ENCODE measurements at places on chromosomes 3 and 15.

DNA sequence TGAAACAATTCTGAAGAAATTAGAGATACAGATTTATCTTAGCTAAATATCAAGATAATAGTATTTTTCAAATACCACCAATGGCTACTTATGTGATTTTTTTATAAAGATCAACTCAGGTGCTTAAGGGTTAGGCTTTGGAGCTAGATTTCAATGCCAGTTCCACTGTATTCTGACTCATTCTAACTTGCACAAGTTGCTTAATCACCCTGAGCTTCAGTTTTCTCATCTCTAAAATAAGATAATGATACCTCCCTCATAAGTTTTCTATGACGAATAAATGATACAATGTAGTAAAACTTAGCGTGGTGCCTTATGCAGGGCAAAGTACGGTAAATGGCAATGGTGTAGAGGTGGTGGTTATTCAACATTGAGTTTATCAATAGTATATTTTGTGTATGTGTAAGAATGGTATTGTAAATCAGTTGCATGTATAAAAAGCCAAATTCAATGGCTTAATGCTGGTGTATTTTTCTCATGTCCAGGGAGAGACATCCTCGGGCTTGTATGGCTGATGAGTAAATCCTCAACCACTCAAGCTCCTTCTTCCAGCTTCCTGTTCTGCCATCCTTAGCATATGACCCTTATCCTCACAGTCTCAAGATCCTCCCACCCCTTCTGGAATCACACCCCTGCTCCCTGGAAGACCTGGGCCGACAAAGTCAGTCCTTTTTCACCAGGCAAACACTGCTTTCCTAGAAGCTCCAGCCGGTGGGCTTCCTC lies 505.9 kb upstream of the CFAP20DC start:
- DNase-seq: no peak

DNA sequence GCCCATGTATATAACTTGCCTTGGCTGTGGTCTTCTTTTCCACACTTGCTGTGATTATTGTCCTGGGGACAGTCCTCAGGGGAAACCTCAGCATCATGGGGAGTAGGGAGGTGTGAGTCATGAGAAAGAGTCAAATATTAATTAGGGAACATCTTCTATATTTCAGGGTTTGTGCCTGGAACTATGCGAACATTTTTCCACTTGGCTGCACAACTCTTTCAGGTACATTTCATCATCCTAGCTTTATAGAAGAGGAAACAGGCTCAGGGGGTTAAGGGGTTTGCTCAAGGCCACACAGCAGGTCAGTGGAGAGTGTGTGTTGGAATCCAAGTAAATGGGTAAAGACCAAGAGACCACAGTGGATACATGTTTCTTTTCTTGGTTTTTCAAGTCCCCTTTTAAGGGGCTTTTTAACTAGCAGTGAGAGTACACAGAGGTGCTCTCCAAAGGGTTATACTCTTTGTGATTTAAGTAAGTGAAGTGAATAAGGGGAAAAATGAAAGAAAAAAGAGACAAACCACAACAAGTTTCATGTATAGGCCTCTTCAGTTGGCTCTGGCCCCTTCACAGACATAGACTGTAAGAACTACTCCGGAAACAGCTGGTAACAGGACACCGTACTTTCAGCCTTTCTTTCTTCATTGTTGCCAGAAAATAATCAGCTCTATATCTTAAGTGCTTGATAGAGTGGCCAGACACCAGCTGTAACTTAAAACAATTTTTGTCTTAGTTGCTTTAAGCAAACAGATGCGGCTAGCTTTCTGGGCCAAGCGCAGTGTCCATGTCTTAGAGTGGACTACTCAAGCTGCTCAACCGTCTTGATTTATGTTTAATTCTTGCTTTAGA lies 64.6 kb downstream of the EEFSEC start:
- DNase-seq: no peak

DNA sequence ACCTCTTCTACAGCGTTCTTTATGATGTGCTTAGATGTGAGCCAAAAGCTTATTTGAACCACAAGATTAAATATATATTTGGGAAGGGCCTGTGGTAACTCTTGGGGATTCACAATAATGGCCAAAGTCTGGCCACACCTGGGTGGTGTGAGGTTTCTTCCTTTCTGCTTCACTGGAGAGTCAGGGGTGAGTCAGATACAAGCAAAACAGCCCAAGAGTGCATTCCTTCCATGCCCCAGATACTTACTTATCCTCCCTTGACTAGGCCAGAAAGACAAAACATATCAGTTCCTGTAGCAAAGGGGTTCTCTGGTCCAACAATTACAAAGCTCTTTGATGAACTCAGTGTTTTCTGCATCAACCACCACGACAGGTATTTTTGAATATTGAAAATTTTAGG lies 941 bp downstream of the ZBED2 start:
- no peak for DNase-seq

DNA sequence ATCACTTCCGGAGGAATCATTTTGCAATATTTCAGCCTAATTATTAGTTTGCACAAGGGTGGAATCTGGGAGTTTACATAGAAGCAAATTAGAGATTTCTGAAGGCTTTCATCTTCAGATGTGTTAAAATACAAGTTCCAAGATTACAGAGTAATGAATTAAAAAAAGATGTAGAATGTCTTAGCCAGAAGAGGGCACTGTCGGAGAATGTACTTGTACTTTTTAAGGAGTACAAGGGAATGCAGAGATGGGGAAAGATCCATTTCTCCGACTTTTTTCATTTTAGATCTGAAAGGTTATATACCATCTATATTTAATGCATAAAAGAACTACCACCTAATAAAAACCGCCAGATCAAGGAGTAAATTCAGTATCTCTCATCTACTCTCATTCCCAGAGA lies 43.1 kb upstream of the WDR5B start:
- no peak for DNase-seq

GRCh38 chr3:133295199-133295901 lies 104.5 kb upstream of the BFSP2 start:
- DNase-seq: no peak

GRCh38 chr3:187942658-187943241 lies 197.5 kb upstream of the BCL6 start:
- no peak for DNase-seq

GRCh38 chr15:55319537-55320237 lies 665 bp downstream of the PIGB start:
- DNase-seq: no peak

- no peak for DNase-seq
Measured at GRCh38 chr3:54215521-54215920, 93.2 kb downstream of the CACNA2D3 start.

- no peak for DNase-seq
Measured at GRCh38 chr3:81699536-81700320, 61.7 kb downstream of the GBE1 start.

DNA sequence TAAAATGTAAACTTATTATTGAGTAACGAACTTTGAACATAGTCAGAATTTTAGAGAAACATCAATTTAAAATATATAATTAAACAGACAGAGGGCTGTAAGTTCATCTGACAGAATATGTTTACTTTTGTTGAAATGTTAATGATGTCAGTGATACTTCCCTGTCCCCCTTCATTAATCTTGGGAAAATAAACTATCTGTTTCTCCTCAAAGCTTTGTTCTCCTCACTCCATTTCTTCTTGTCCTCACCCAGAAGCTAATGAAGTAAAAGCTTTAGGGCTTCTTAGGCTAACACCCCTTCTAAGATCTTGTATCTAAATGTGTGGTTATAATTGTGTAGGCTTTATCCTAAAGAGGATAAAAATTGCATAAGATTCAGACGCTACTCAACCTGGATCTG lies 1031.8 kb downstream of the FHIT start:
- no peak for DNase-seq

GRCh38 chr3:15011174-15011573 lies 53.9 kb downstream of the MRPS25 start:
- DNase-seq: no peak

DNA sequence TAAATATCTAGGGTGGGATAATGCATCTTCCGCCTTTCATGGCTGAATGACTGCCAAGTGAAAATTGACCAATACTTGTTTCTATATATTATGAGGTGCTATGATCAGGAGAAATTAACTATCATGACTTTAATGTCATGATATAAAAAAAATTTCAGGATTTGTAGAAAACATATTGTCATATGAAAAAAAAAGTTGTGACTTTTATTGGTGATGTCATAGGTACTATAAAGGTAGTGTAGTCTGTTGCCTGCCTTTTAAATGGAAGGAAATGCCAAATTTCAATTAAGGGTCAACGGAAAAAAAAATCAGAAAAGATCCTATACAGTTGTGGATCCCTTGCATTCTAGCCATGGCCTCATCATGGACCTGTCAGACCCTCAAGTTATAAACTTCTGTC lies 15.5 kb downstream of the LRRC3B start:
- DNase-seq: no peak

GRCh38 chr3:179015551-179016020 lies 56.0 kb downstream of the ZMAT3 start:
- peak; percentile 13 for DNase-seq

GRCh38 chr3:111035902-111036301 lies 35.7 kb upstream of the NECTIN3 start:
- no peak for DNase-seq

DNA sequence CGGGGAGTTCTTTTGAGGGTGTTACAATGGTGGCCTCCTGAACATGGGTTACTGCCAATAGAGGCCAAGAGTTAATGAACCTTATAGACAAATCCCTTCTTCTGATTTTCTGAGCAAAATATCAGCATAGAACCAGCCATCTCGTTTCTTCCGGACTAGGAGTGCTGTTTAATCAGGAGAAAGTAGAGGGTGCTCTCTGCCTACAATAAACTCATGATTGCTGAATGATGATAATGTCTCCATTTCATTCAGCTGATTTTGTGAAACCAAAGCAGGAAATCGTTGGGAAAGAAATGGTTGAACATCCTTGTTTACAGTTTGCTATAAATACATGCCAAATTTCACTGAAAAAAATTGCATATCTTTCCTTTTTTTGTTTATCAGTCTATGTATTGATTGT lies 142.8 kb upstream of the PLSCR5 start:
- no peak for DNase-seq

- DNase-seq: no peak
Measured at GRCh38 chr3:72613871-72614270, 234.4 kb downstream of the SHQ1 start.

GRCh38 chr15:101004986-101005747 lies 86.0 kb downstream of the LRRK1 start:
- no peak for DNase-seq

DNA sequence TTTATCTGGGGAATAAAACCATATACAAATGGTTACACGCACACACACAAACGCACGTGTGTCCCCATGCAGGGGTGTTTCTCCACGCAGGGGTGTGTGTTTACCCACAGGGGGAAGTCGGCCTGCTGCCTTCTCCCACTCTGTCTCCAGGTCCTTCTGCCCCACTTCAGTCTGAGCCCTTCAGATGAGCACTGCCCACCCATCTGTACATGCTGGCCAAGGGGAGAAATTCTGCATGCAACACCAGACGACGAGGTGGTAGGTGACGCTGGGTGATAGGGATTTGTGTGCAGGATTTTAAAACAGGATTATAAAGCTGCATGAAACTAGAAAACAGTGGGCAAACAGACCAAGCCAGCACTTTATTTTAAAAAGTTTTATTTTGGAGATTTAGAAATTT lies 122.5 kb downstream of the TJP1 start:
- no peak for DNase-seq

DNA sequence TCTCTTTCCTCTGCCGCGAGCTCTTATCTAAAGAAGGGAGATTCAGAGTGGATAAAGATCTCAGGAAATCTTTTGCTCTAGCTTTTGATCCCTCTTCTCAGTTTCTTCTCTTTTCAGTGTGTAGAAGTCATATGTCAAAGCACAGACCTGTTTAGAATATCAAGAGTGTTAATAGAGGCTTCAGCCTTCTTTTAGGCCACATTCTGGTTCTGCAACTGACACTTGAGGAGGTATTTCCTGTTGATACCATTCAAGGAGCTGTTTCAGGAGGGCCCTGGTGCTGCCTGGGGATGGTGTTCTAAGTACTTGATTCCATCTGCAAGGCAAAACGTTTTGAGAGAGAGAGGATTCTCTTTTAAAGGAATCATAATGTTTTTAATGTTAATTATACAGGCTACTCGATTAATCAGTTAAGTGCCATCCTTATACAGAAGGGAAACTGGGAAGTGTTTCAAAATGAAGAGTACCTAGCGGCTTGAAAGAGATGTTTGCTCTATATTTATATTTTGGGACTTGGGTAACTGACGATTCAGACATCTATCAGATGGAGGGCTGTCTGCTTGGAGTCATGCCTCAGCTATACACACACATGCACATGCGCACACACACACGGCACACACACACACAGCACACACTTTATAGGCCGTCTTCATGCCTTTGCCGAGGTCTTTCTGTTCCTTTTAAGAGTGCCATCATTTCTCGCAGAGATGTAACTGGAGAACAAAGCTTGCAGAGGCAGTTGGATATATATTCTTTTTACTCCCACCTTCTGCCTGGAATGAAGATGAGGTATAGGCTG lies 313.9 kb downstream of the PTPRG start:
- no peak for DNase-seq

DNA sequence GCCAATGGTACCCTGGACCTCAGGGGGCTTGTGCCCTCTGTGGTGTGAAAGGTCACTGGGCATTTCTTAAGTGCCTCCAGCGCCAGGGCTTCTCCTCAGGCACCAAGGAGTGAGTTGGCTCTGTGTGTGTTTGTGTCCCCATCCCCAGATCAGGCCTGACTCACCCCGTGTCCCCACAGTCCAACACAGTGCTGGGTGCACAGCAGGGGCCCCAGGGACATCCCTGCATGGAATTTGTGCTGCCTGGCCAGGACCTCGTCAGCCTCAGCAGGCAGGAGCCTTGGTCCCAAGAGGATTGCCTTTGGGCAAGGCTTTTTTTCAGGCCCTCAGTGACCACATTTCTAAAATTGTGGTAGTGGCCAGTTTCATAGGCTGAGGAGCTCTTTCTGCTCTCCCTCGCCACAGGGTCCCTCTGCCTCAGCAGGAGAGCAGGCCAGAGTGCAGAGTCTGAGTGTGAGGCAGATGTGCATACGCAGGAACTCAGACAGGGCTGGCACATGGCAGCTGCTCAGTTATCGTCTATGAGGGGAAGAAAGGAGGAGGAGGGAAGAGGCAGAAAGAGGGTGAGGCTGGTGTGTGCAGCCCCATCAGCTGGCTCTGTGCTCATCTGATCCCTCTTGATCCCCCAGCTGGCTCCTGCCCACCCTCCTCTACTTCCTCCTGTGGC lies 215.6 kb downstream of the RPLP1 start:
- DNase-seq: no peak

DNA sequence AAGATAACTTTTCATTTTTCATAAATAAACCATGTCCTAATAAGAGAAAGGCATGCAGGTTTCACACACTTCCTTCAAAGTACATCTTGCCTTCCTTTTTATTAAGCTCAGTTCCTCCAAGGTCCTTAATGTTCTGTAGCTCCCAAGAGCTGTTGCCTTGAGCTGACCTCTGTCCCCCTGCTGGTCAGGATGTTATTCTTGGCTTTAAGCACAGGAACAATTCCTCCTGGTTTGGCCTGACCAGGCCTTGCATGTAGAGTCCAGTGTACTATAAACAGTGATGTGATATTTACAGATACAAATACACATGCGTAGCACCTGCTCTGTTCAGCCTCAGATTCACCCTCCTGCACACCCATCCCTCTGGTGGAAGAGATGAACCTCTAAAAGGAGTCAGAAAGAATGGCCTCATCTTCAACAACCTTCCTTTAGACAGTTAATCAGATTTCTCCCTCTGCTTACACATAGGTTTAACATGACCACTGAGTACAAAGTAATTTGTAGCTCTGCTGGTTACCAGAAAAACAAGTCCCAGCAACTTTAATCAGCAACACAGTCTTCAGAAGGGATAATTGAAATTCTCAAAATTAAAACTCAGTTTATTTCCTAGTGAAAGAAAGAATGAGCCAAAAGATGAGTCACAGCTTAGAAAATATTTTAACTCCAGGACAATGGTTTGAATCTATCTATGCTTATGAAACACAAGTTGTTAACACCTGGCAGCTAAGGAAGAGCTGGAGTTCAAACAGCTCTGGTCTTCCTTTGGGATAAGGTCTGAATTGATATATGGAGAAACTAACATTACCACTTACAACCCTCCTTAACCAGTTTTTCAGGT lies 46.5 kb downstream of the PTPN9 start:
- no peak for DNase-seq
